ENCODE measurements at places on chromosomes 7 and 10. TPM values are rescaled to one million over a fixed set of nuclear protein-coding genes. Genes with fewer than 3 reads are reported as not detected.

DNA sequence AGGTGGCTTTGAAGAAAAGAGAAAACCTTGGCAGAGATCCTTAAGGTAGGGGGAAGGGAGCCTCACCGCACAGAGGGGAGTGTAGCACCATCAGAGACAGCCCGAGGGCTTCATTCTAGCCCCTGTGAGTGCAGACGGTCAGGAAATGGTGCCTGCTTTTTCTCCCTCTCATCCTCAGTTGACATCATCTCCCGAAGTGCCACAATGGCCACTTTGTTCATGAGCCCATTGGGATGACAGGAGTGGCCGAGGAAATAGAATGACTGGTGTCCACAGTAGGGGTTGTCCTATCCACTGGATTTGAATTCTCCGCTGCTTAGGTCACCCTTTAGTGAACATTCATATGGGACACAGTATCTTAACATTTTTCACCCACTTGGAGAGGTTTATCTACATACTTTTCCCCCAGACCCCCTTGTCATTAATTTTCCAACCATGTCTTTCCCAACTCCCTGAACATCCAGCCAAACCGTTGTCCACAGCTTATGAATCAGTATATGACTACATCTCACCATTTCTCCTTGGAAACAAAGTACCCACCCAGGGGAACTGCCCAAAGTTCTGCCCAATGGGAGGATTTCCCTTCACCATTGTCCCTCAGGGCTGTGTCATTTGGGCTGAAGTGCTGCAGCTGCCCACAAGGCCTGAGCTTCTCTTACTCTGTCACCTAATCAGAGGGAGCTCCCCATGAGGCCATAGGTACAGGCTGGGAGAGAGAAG, 108.8 kb downstream of the ADCY1 start:
- DNase-seq, result no peak

GRCh38 chr10:96337106-96337505, 21.7 kb downstream of the OPALIN start:
- no peak for DNase-seq

DNA sequence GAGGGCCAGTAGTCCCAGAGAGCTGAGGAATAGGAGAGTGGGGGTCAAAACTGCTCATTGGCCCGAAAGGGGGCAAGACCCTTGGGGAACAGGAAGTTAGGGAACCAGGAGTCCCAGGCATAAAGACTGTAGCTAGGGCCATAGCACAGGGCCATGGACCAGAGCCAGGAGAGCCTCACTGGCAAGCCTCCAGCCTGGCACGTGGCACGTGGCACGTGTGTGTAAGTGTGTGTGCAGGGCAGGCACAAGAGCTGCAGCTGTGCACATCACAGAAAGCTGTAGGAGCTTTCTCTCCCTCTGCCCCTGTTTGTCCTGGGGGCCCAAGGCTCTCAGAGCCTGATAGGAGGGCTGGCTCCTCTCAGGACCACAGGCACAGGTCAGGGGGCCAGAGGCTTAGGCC, 47.8 kb upstream of the SLF2 start:
- DNase-seq, result no peak

DNA sequence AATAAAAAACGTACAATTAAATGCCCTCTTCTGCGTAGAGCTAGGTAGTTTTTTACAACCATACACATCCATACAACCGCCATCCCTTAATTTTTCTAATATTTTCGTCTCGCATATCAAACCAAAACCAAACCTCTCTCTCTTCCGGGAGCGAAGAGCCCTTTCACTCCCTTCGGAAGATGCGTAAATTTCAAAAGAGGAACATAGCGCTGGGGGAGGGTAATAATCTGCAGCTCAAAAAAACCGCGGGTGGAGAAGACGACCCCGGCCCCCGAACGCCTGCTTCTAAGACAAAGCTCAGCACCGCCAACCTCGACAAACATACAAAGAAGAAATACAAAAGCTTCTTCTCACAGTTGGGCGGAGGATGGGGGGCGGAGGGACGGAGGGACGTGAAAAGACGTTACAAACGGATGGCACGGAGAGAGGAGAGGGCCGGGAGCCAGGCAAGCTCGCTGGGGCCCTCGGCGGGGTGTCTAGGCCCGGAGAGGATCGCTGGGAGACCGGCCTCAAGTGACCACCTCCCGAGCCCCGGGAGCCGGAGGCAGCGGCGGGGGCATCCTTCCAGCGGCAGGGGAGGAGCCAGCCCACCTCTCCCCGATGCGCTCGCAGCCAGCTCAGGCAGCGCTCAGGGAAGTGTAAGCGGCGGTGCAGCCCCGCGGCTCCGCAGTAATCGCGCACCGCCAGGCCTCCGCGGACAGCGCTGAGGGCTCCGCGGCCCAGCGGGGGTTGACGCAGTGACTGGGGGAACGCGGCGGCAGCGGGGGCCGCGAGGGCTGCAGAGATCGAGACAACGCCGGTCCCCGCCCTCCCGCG, 851 bp downstream of the MKRN1 start:
- no peak for DNase-seq

GRCh38 chr7:94129443-94130140, 125.4 kb upstream of the BET1 start:
- DNase-seq, result no peak

DNA sequence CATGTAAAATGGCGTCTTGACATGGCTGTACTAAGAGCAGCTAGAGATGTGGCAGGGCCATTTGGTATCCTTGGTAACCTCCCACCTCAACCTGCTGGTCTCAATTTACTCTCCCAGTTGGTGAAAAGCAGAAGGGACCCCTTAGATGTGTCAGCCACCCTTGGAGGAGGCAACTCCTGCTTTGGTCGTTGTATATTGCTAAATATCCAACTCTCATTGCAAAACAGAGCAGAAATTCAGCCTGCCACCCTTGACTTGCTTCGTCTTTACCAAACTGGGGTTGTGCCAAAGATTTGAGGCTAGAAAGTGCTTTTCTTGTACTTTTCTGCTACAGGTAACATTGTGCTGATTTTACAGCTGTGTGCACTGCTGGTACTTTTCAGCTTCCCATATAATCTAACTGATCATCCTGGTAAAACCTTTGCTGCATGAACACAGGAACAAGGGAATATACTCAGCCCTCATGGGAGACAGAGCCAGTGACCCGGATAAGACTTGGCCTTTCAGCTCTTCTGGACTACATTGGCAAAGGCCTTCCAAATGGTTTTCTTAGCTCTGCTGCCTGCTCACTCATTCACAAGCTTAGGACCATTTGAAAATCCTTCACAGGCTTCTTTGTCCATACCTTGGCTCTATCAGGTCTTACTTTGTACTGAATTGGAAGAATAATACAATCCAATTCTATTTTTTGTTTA, 2.2 kb upstream of the VSTM4 start:
- DNase-seq, result no peak

- no peak for DNase-seq
Measured at GRCh38 chr10:78657163-78657861, 411.5 kb upstream of the ZMIZ1 start.

GRCh38 chr10:5355594-5356301, 9.0 kb upstream of the UCN3 start:
- DNase-seq, result no peak

GRCh38 chr7:18958627-18959026, 158.8 kb downstream of the TWIST1 start:
- DNase-seq, result no peak

- DNase-seq, result peak; percentile 43
Measured at GRCh38 chr10:99234041-99234790, 1.4 kb downstream of the HPSE2 start.

- no peak for DNase-seq
Measured at GRCh38 chr7:147472556-147472955, 1118.0 kb upstream of the C7orf33 start.

- no peak for DNase-seq
Measured at GRCh38 chr7:24660546-24660945, 87.3 kb downstream of the PALS2 start.

DNA sequence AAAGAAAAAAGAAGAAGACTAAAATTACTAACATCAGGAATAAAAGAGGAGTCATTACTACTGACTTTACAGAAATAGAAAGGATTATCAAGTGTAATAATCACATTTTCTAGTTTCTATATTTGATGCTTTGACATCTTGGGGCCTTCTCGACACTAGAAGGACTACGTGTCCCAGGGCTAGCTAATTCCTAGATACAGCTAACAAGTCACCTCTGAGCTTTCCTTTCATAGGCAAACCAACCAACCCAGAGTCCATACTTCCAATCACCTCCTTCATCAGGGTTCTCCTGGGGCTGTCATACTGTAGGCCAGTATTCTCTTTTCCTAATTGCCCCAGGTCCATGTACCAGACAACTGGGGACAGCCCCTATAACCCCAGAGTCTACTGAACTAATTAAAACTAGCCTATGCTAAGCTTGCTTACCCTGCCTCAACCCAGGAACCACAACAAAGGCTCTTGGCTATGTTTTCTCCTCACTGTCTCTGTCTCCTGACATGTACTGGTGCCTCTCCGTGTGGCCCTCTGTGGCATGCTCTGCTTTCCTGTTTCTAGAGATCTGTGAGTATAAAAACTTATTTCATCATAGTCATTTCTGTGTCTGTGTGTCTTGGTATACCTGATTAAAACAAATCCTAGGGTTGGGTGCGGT, 6.7 kb upstream of the PARP12 start:
- no peak for DNase-seq

- DNase-seq, result no peak
Measured at GRCh38 chr10:77285529-77286182, 352.0 kb downstream of the KCNMA1 start.

- DNase-seq, result no peak
Measured at GRCh38 chr7:134246347-134246746, 70.4 kb downstream of the SLC35B4 start.

GRCh38 chr10:50937230-50937907, 51.9 kb upstream of the A1CF start:
- DNase-seq, result peak; percentile 7

- DNase-seq, result no peak
Measured at GRCh38 chr10:110423650-110424049, 74.1 kb upstream of the DUSP5 start.

GRCh38 chr10:32139223-32140073, 83.2 kb upstream of the KIF5B start:
- no peak for DNase-seq

GRCh38 chr7:80478683-80479082, 33.2 kb downstream of the GNAT3 start:
- no peak for DNase-seq

- DNase-seq, result no peak
Measured at GRCh38 chr7:80735330-80735729, 96.9 kb downstream of the CD36 start.

DNA sequence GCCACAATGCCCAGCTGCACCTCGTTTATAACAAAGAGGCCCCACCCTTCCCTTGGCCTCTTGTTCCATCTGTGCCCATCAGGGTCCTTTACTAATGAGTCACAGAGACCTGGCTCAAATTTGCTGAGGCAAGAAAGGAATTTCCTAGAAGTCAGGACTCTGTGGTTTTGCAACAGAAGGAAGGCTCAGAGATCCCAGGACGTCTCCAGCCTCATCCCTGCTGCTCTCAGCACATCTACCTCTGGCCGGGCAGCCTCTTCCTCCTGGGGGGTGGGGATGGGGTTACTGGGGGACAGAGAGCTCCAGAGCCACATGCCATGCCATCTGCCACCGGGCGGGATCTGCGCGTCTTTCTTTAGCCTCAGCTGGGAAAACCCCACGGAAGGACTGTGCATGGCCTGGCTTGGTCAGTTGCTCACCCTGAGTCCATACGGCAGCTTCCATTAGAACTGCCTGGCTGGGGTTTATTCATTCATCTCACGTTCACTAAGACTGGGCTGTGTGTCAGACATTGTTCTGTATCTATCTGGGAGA, 41.9 kb upstream of the PSMG3 start:
- no peak for DNase-seq

DNA sequence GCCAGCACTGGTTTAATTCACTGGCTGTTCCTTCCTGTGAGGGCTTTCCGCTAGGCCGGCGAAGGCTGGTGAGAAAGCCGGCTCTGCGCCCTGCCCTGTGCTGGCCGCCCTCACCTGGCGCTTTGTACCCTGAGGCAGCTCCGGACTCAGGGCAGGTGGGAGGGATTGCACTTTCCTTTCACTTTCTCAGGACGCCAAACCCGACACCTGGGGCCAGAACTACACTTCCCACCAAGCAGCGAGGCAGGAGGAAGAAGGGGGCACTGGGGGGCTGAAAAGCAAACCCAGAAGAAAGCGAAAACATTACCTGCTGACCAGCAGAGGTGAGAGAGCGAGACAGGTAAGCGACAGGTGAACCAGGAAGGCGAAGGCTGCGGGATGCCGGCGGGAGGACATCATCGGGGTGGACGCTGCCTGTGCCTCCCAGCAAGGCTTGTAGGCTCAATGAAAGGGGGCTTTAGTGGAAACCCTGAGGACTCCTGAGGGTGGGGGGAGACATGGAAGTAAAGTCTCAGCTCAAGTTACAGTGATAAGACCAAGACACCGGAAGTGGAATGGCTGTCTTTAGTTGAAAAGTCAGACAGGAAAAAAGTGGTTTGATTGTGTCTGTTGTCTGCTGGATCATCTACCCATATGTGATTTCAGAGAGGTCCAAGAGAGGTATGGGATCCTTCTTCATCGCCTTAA, at the start of gene RAB19:
TSS of gene RAB19 (plus strand) at position 181 of the 687 bp plus-strand sequence. CDS start 3,589 bp downstream, outside the sequence.
- no peak for DNase-seq

DNA sequence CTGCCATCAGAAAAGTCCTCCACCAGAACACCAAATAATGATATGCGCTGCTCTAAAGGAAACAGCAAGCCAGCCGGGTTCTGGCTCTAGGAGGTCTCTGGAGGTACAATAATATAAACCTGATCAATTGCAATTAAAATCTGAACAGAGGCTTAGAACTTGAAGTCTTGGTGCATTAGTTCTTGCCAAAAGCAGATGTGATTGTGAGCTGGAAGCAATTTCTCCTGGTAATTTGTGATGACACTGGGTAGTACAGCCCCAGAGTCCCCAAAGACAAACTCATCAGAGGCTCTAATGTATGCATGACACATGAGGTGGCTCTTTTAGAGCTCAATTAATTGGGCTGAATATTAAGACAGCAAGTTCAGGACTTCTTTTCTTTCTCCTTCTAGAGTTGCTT, 3.3 kb downstream of the ETV1 start:
- DNase-seq, result no peak

Gene ACSL5
- polyA plus RNA-seq, result 5.7 TPM

Gene VSTM4
- 14.3 TPM for polyA plus RNA-seq

Gene TMEM229A
- 0.12 TPM for polyA plus RNA-seq

Gene MUC3A
- polyA plus RNA-seq, result 1.2 TPM

Gene ACTR3C
- polyA plus RNA-seq, result 9.7 TPM

Gene ACHE
- polyA plus RNA-seq, result 4.6 TPM

Gene KDM7A
- 10.8 TPM for polyA plus RNA-seq

Gene ECD
- 35.0 TPM for polyA plus RNA-seq

Gene TEX36
- polyA plus RNA-seq, result not detected
